ENCODE measurements at places on chromosomes 4 and X.

DNA sequence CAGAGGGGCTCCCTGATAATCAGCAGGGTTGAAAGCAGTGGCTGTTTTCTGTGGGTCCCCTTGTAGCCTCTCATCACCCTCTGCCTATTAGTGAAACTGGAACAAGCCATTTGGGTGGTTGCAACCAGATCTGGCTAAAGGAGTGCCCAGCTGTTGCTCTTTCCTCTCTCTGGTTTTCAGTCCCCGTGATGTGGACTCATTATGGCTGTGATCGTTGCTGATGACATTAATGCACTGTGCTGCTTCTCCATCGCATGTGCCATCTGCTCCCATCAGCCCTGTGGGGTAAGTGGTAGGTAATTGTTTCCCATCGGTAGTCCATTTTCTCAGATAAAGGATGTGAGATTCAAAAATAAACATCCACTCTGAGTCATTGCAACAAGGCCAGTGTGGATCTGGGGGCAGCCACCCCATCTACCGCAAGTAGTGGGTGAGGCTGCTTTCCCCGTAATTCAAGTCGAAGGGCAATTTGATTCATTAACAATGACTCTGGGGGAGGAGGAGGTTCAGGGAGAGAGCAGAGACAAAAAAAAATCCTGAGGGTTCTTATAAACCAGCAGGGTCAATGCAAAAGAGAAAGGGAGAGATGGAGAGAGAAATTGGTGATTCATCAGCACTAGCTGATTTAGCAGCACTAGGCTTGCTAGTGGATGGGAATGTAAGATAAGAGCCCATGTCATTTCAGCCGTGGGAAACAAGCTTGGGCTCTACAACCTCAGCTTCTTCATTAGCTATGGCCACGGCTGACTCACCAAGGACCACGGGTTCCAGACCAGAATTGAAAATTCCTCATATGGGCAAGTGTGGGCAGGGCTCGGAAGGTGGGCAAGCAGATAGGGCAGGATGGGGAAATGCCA lies 357.8 kb downstream of the MID1IP1 start:
- peak; percentile 78 for DNase-seq

- DNase-seq = no peak
Measured at GRCh38 chrX:20061855-20062254, 54.9 kb downstream of the MAP7D2 start.

DNA sequence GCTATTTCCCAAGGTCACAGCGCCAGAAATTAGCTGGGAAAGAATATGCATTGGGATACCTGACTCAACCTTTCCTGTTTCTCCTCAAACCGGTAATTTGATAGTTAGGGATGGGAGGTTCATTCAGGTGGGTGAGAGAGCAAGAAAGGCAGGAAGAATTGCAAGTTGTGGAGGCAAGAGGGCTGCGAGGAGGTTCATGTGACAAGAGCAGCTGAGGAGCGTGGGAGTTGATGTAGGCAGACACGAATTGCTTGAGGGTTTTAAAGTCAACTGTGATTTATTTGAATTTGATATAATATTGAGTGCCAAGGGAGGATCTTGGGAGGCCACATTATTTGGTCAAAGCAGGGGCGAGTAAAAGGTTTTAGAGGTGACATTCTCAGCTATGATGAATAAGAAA lies 329.0 kb downstream of the STIM2 start:
- no peak for DNase-seq

- no peak for DNase-seq
Measured at GRCh38 chr4:25031077-25031621, 403 bp upstream of the LGI2 start.

DNA sequence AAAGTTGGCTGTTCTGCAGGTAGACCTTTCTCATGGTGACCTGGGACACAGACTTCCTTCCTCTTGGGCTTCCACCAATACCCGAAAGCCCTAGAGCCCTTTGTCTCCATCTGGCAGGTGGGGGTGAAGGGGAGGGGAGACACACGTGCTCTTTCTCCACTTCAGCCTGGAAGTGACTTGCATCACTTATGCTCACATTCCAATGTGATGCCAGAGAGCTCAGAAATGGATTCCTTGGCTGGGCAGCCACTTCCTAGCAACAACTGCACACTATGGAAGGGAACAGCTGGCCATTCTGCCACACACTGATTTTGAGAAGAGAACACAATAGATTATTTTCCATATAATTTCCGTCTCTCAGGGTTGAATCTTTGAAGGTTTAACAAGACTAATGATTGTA lies 36.3 kb downstream of the C4orf51 start:
- DNase-seq = no peak

GRCh38 chr4:24655326-24655725 lies 71.0 kb upstream of the DHX15 start:
- no peak for DNase-seq

DNA sequence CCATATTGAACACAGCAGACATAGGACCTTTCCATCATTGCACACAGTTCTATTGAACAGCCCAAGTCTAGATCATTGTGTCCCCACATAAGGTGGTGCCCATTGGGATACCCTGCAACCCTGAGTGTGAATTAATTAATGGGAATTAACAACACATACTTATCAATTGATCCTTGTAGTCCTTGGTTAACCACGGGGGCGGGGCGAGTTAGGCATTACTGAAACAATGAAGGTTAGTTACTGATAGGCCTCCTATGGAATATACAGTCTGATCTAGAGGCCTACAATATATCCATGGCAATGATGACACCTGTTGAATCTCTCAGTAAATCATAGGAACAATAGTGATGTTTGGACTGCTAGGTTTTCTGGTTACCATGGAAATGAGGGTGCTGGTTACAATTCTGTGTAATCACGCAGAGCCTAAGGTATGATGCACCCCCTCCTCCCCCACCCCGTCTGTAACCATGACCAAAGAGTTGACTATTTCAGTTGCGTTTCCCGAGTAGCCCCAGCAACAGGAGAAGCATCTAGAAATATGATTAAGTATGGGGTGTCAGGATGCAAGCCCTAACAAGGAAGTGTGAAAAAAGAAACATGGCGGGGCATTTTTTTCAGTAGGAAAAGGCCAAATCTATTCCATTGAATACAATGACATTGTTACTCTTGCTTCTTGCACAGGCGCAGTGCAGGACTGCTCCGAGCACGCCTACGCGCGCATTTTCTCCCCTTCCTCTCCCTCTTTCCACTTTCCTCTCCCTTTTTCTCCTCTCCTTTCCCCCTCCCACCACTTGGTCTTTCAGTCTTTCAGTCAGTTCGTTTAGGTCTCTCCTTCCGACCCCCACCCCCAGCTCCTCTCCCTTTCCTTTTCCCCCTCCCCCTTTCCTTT lies 677 bp upstream of the NONO start:
- DNase-seq = peak; percentile 73

- no peak for DNase-seq
Measured at GRCh38 chr4:52408032-52408431, 251.1 kb downstream of the USP46 start.

DNA sequence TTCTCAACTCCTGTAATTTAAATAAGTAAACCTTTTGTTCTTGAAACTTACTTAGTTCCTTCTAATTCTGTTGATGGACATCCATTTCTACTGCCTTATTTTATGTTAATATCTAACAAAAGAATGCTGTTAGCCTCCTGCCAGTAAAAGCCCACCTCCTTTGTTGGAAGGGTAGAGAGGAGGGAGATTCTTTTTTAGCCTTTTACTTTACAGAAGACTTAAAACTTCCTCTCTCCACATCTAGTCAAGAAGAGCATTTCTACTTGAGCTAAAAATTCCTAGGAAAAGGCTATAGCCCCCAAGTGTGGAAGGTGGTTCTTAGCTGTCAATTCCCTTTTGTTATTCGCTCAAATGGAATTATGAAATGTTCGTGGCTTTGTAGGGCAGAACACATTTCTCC lies 118.7 kb downstream of the ZIC3 start:
- no peak for DNase-seq

DNA sequence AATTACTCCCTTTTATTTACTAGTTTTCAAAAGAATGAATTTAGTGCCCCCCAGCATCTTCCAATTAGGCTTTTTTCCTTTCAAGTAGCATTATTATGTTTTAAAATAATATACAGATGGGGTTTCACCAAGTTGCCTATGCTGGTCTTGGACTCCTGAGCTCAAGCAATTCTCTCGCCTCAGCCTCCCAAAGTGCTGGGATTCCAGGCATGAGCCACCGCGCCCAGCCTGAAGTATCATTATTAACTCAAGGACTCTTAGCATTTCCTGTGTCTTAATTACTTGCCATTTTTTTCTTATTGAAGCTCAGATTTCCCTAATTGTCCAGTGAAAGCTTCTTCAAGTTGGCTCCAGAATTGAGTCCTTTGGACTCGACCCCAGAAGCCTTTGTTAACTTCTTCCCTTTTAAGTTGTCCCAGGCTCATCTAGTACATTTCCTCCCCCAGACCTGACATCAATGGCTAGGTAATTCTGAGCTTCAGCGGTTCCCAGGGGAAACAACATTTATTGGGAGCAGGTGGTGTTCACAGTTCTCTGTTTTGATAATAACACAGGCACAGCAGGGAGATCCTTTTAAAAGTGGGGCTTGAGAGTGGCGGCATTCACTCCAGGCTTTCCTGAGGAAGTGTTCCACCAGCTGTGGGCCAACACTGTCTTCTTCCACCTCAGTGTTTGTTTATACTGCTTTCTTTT lies 10.0 kb downstream of the SAT1 start:
- no peak for DNase-seq

DNA sequence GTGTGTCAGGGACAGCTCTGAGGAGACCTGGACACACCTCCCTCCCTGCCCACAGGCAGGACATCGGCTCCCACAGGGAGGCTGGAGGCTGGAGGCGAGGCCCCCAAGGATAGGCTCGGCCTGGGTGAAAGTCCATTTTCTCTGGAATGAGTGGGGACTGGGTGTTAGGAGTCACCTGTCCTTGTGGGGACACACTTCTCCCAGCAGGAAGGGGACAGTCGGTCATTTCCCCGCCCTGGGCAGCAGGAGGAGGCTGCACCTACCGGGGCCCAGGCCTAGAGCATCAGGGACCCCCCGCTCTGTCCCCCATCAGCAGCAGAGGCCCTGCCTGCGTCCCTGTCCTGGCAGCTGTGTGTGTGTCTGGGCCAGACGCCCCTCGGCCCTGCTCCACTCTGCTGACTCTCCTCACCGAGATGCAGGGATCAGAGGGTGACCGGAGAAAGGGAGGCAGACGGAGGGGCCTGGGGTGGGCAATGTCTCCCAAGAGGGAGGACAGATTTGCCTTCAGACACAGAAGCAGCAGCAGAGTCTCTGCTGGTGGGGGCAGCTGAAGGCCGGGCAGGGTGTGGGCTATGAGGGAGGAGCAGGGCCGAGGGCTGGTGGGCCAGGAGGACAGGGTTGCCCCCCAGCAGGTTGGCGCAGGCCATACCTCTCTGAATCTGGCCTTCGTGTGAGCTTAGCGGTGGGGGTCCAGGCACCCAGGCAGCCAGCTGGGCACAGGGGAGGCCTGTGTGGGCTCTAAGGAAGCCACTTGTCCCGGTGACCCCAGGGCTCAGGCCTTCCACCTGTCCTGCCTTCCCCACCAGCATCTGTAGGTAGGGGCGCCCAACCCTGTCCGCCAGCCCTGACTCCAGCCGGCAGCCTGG lies 125.7 kb upstream of the NKX1-1 start:
- no peak for DNase-seq

GRCh38 chrX:119495734-119496726 lies 27.8 kb downstream of the SLC25A5 start:
- DNase-seq = no peak

- DNase-seq = no peak
Measured at GRCh38 chr4:89114100-89114499, 2.8 kb downstream of the TIGD2 start.

- DNase-seq = no peak
Measured at GRCh38 chr4:127548990-127549925, 83.5 kb upstream of the INTU start.

GRCh38 chr4:139018501-139018900 lies 2.9 kb downstream of the NOCT start:
- no peak for DNase-seq

DNA sequence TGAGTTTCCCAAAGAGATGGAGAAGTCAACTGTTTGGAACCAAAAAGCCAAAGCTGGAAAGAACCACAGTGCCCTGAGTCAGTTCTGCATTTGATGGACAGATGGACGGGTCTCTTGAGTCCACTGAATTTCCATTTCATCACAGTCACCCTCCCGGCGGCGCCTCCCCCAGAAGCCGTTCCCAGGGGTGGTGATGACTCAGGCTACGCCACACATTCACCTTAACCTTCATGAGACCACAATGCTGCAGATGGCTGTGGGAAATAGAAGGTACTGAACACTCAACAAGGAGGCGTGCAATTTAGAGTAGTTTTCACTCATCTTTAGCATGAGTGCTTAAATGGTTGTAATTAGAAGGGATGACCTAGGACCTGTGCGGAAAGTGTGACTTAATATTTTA lies 61.3 kb downstream of the STOX2 start:
- DNase-seq = no peak

Data from OCI-M1 (cell line).